ENCODE measurements at places on chromosomes 7 and 10.
A peak's percentile ranks its signal among the peaks of the same experiment; 100 is the strongest.

- no peaks in the 10 kb centered on the region for H3K4me1 ChIP-seq
- H3K4me3 ChIP-seq, result no peak overlapping the region
- H3K36me3 ChIP-seq, result no peaks in the 10 kb centered on the region
- no peak overlapping the region for H3K27ac ChIP-seq
- no peaks in the 10 kb centered on the region for H3K27me3 ChIP-seq
Observed at GRCh38 chr7:107108793-107109371, 59.9 kb upstream of the HBP1 start.

GRCh38 chr10:121608469-121609190, 10.4 kb upstream of the FGFR2 start:
- no peaks in the 10 kb centered on the region for H3K4me1 ChIP-seq
- DNase-seq, result peak; percentile 9
- H3K27me3 ChIP-seq, result peaks cover 34% of the 10 kb centered on the region
- no peak overlapping the region for H3K27ac ChIP-seq
- H3K36me3 ChIP-seq, result no peaks in the 10 kb centered on the region
- H3K4me3 ChIP-seq, result no peak overlapping the region

DNA sequence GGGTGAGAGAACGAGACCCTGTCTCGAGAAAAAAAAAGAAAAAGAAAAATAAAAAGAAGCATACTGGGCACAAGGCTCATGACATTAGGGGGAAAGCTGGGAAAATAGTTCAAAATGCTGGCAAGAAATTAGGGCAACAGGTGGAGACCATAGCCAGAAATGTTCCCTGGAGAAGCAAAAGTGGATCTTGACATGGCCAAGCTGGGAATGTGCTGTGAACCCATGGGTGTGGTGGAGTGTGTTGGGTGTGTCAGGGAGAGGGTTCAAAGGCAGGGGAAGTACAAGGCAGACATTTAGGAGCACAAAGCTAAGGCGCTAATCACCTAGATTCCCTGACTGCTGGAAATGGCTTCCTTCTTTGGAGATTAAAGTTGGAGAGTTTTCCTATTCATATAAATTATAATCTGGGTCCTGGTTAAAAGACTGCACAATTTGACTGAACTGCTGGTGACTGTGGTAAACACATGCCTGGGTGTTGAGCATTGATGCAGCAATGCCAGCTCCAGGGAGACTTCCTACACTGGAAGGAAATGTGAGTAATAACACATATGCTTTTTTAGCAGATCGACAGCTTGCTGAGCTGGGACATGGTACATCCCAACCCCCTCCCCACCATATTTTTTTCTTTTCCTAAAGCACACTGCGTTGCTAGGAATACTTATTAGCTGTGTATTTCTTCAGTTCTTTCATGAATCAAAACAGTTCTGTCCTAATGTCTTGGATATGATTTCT, 70.1 kb upstream of the ARHGAP21 start:
- H3K27me3 ChIP-seq, result no peaks in the 10 kb centered on the region
- DNase-seq, result no peak

GRCh38 chr7:70113536-70113935, 515.3 kb downstream of the AUTS2 start:
- H3K27me3 ChIP-seq, result no peaks in the 10 kb centered on the region
- H3K27ac ChIP-seq, result no peak overlapping the region
- H3K4me1 ChIP-seq, result no peaks in the 10 kb centered on the region
- H3K4me3 ChIP-seq, result no peak overlapping the region
- no peak for DNase-seq

GRCh38 chr7:129553899-129554461, 51.6 kb downstream of the SMKR1 start:
- H3K36me3 ChIP-seq, result no peaks in the 10 kb centered on the region
- no peak for DNase-seq
- H3K27me3 ChIP-seq, result peaks cover 13% of the 10 kb centered on the region

DNA sequence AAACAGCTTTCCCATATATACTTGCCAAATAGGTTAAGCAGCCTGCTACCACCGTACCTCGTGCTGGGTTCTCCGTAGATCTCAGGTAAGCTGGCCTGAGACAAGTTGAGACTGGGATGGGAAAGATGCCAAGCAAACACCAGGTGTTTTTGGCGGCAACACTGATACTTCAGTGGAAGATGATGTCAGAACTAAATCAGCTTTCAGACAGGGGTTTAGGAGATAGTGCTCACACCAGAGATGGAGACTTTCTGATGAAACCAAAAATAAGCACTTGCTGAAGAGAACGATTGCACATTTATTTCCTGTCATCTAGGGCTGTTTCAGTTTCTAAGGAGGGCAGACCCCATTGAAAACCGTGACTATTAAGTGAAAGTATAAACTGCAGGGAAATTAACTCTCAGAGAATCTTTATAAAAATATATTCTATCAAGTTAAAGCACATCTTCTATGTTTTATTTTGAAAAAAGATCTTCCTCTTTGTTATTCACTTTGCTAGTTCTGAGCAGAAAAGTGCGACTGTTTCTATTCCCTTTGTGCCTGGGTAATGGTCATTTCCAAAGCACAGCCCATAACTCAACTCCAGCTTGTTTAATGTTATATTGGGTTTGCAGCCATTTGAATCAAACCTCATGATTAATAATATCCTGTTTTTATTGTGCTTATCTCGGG, 149.9 kb downstream of the CPED1 start:
- peaks cover 14% of the 10 kb centered on the region for H3K4me1 ChIP-seq
- peak; percentile 14 for DNase-seq
- peak overlapping the region; percentile 97 for H3K27ac ChIP-seq
- peaks cover 6% of the 10 kb centered on the region for H3K36me3 ChIP-seq
- H3K27me3 ChIP-seq, result no peaks in the 10 kb centered on the region

DNA sequence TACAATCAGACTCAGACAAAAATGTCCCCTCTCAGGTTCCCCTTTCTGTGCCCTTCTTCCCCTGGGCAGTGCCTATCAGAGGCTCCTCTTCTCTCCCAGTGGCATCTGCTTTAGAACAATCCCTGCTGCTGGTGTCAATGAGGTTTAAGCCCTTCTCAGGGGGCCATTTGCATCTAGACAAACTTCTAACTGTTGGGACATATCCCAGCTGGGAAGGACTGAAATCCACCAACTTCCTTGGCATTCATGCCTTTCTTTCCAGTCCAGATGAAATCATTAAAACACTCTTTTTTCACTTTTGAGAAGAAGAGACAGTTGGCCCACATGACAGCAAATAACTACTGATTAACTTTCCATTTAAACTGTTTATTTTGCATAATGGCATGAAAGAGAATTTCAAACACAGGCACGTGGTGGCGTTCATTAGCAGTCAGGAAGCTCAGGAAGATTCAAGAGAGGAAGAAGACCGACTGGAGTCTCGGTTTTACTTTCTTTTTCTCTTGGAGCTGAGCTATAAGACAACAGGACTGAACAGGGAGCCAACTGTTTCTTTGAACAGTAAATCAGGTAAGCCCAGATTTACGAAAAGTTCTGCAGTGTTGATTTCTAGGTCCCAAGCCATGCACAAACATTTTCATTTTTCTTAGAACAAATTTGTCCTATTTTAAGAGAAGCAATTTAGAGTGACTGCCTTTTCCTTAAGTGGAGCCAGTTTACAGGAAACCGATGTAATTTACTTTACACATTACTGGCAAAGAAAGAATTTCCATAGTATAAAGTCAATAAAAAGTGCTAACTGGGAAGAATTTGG, at the start of gene GIMAP2:
Gene GIMAP2, plus strand, starts transcription at position 488 of the 811 bp plus-strand sequence. CDS start 1,354 bp downstream, outside the sequence.
- peaks cover 19% of the 10 kb centered on the region for H3K4me1 ChIP-seq
- DNase-seq, result peak; percentile 3
- peak within 1 kb of the TSS; percentile 89 for H3K4me3 ChIP-seq
- H3K27ac ChIP-seq, result peak within 1 kb of the TSS; percentile 91
- H3K27me3 ChIP-seq, result no peaks in the 10 kb centered on the region
- peaks cover 29% of the 10 kb centered on the region for H3K36me3 ChIP-seq

DNA sequence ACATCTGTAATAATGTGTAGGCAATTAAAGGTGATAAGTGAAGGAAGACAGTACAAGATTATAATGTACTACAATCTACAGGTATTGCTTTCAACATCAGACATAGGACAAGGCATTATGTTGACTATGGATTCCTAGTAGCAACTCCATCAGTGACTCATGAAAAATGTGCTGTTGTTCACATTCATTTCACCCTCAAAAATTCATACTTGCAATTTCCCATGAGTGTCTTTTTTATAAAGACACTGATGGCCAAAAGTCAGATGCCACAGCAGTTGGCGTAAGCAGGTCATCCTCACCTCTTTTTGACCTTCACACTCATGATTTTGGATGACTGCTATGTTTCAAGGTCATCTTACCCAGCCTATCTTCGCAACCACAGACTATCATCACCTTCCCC, 100.0 kb upstream of the AMPH start:
- no peak overlapping the region for H3K4me3 ChIP-seq
- no peaks in the 10 kb centered on the region for H3K4me1 ChIP-seq
- no peak overlapping the region for H3K27ac ChIP-seq
- no peak for DNase-seq
- peaks cover 22% of the 10 kb centered on the region for H3K36me3 ChIP-seq
- H3K27me3 ChIP-seq, result no peaks in the 10 kb centered on the region

DNA sequence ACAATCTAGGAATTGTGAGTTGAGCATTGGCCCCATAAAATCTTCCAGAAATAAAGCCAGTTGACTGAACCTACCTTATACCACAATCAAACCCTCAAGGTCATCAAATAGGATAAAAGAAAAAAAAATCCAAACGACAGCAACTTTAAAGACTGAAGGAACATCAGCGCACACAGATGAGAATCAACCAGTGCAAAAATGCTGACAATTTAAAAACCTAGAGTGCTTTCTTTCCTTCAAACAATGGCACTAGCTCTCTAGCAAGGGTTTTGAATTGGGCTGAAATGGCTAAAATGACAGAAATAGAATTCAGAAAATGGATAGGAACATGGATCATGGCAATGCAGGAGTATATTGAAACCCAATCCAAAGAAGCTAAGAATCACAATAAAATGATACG, 16.1 kb upstream of the POT1 start:
- no peak overlapping the region for H3K27ac ChIP-seq
- H3K4me3 ChIP-seq, result no peak overlapping the region
- H3K27me3 ChIP-seq, result peaks cover 28% of the 10 kb centered on the region
- no peaks in the 10 kb centered on the region for H3K4me1 ChIP-seq
- H3K36me3 ChIP-seq, result no peaks in the 10 kb centered on the region

- no peak for DNase-seq
- peaks cover 4% of the 10 kb centered on the region for H3K27me3 ChIP-seq
- H3K36me3 ChIP-seq, result no peaks in the 10 kb centered on the region
Observed at GRCh38 chr7:46572691-46573090, 651.6 kb upstream of the IGFBP3 start.

GRCh38 chr10:66888237-66888636, 37.6 kb upstream of the LRRTM3 start:
- H3K36me3 ChIP-seq, result no peaks in the 10 kb centered on the region
- no peaks in the 10 kb centered on the region for H3K4me1 ChIP-seq
- DNase-seq, result no peak
- H3K27me3 ChIP-seq, result no peaks in the 10 kb centered on the region

GRCh38 chr7:17340655-17341054, 42.2 kb downstream of the AHR start:
- peaks cover 28% of the 10 kb centered on the region for H3K36me3 ChIP-seq
- H3K27ac ChIP-seq, result no peak overlapping the region
- no peaks in the 10 kb centered on the region for H3K27me3 ChIP-seq
- H3K4me1 ChIP-seq, result no peaks in the 10 kb centered on the region
- DNase-seq, result no peak

DNA sequence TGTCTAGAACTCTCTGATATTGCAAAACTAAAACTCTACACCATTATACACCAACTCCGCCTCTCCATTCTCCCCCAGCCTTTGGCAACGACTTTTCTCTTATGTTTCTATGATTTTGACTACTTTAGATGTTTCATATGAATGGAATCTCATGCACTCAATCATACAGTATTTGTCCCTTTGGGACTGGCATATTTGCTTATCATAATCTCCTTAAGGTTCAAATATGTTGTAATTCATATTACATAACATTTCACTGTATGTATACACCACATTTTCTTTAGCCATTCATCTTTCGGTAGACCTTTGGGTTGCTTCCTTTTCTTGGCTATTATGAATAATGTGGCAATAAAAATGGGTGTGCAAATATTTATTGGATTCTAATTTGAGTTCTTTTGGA, 164.4 kb downstream of the ARL4A start:
- no peaks in the 10 kb centered on the region for H3K27me3 ChIP-seq
- H3K4me1 ChIP-seq, result no peaks in the 10 kb centered on the region
- no peak for DNase-seq
- H3K27ac ChIP-seq, result no peak overlapping the region

GRCh38 chr7:26349005-26349915, 57.6 kb downstream of the SNX10 start:
- no peak overlapping the region for H3K4me3 ChIP-seq
- peaks cover 12% of the 10 kb centered on the region for H3K36me3 ChIP-seq
- DNase-seq, result no peak
- H3K27me3 ChIP-seq, result no peaks in the 10 kb centered on the region

- DNase-seq, result no peak
- H3K27me3 ChIP-seq, result peaks cover 3% of the 10 kb centered on the region
- H3K36me3 ChIP-seq, result no peaks in the 10 kb centered on the region
- peak overlapping the region; percentile 44 for H3K27ac ChIP-seq
- H3K4me3 ChIP-seq, result no peak overlapping the region
Observed at GRCh38 chr10:3408603-3409365, 236.2 kb upstream of the PITRM1 start.

DNA sequence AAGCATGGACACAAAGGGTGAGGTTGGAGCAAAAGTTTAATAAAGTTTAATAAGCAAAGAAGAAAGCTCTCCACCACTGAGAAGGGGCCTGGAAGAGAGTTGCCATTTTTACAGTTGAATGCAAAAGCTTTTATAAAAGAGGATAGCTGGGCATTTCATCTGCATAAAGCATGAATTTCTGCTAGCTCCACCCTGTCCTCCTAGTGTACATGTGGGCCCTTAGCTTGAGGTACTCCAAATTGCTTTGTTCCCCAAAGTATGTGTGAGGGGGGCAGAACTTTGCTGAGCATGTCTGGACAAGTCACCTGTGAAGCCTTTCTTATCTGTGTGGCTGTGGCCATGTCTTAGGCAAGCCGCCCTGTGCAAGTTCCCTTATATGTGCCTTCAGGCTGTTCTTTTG, 22.6 kb upstream of the CROT start:
- H3K4me1 ChIP-seq, result peaks cover 5% of the 10 kb centered on the region
- H3K27ac ChIP-seq, result no peak overlapping the region
- peaks cover 17% of the 10 kb centered on the region for H3K36me3 ChIP-seq
- H3K27me3 ChIP-seq, result no peaks in the 10 kb centered on the region
- no peak overlapping the region for H3K4me3 ChIP-seq

- H3K4me3 ChIP-seq, result no peak overlapping the region
- peaks cover 5% of the 10 kb centered on the region for H3K4me1 ChIP-seq
- H3K36me3 ChIP-seq, result no peaks in the 10 kb centered on the region
- peaks cover 5% of the 10 kb centered on the region for H3K27me3 ChIP-seq
Observed at GRCh38 chr10:89428877-89429276, 14.5 kb downstream of the IFIT5 start.

DNA sequence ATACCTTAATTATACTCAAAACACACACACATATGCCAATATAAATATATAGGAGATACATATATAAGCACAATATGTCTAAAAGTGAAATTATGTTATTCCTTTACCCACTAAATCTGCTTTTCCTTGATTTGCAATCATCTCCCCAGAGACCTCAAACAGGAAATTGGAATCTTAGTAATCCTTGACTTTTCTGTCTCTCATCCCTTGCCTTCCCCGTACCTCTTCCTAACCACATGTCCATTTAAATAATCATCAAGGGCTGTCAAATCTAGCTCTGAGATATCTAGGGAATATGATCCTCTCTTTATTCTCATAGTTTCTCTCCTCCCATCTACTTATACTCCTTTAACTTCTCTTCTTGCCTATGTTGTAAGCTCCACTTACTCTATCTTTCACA, 336.6 kb downstream of the HGF start:
- DNase-seq, result no peak
- H3K27ac ChIP-seq, result no peak overlapping the region
- no peaks in the 10 kb centered on the region for H3K36me3 ChIP-seq

- no peaks in the 10 kb centered on the region for H3K27me3 ChIP-seq
- no peak overlapping the region for H3K27ac ChIP-seq
- H3K36me3 ChIP-seq, result no peaks in the 10 kb centered on the region
Observed at GRCh38 chr7:148116829-148117403, 473.6 kb upstream of the C7orf33 start.

Data from stimulated activated naive B cell treated with anti-CD40 and anti-IgM and Interleukin-4, amounts not matched to agents 10 μg/mL and 1 μg/mL and 100 μg/mL, for 72 hours (primary cell).